ENCODE measurements at places on chromosomes 5 and 9.

- no peak for DNase-seq
Observed at GRCh38 chr9:138038244-138038671, 160.7 kb downstream of the CACNA1B start.

GRCh38 chr5:55441107-55441771 is 93.5 kb downstream of the PLPP1 start:
- DNase-seq = no peak

- DNase-seq = peak; percentile 86
Observed at GRCh38 chr5:56211298-56211865, 21.7 kb downstream of the ANKRD55 start.

- DNase-seq = no peak
Observed at GRCh38 chr9:136855461-136856078, 3.4 kb downstream of the MAMDC4 start.

DNA sequence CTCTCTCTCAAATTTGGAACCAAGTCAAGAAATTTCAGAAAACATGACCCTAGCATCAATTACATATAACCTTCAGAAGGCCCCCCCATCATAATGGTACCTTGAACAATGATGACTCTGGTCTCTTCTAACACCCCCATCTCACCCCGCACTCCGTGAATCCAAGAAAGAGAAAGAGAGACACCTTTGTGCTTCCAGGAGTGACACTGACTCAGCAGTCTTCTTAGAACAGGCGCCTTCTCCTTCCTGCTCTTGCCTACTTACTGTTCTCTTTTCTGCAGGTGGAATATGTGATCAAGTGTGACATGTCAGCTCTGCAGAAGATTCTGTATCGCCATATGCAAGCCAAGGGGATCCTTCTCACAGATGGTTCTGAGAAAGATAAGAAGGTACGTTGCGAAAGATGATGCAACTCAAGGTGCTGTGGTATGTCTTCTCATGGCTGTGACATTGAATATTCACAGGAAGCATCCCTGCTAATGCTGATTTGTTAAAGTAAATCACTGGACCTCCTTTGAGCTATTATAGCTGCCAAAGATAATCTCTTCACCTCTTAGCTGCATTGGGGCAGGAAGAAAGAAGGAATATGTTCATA is 81.3 kb downstream of the SMARCA2 start:
- no peak for DNase-seq

Measured in endothelial cell of umbilical vein (primary cell).